ENCODE measurements at places on chromosomes 13 and 19.

DNA sequence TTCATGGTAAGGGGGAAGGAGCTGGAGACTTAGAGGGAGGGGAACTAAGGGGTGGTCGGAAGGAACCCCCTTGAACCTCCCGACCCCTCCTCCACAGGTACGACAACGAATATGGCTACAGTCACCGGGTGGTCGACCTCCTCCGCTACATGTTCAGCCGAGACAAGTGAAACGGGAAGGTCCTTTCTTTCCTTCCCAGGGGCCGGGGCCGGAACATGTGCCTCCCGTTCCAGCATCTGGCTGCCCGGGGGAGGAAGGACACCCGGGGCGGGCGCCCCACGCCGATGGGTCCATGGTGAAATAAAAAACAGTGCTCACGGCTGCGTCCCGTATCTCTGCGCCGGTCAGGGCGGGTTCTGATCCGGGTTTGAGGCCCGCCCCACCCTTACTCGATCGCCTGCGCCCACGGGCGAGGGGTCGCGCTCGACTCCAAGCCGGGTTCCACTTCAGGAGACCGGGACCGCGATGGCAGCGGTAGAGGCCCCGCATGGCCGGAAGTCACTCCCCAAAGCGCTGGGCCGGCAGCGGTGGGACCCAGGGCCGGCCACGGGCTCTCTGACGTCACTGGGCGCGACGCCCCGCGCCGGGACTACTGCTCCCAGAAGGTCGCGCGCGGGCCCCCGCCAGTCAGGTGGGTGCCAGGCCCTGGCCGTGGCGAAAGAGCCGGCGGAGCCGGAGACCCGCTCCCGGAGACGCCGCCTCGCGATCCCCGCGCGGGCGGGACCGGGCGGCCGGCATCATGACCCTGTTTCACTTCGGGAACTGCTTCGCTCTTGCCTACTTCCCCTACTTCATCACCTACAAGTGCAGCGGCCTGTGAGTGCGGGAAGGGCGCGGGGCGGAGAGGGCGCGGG lies at the start of gene TMEM147:
TMEM147 (plus strand) TSS at position 626 of the 854 bp plus-strand sequence; CDS start at position 740, 114 bp downstream.
- peak; percentile 48 for DNase-seq

- peak; percentile 63 for DNase-seq
Measured at GRCh38 chr13:49214917-49215376, 5.2 kb upstream of the MLNR start.

DNA sequence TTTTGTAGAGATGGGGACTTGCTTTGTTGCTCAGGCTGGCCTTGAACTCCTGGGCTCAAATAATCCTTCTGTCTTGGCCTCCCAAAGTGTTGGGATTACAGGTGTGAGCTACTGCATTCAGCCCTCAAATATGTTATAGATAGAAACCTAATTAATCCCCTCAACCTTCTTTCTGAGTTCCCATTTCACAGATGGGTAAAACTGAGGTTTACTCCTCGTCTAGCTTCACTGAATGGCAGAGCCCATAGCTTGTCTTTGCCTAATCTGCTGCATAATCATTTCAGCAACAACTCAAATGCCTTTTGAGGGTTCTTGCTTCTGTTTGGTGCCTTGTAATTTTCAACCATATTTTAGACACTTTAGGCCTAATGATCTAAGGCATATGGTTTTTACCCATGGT lies 36.0 kb upstream of the ADGRE1 start:
- DNase-seq = no peak

- DNase-seq = no peak
Measured at GRCh38 chr19:54470991-54471782, 1.9 kb downstream of the CDC42EP5 start.

DNA sequence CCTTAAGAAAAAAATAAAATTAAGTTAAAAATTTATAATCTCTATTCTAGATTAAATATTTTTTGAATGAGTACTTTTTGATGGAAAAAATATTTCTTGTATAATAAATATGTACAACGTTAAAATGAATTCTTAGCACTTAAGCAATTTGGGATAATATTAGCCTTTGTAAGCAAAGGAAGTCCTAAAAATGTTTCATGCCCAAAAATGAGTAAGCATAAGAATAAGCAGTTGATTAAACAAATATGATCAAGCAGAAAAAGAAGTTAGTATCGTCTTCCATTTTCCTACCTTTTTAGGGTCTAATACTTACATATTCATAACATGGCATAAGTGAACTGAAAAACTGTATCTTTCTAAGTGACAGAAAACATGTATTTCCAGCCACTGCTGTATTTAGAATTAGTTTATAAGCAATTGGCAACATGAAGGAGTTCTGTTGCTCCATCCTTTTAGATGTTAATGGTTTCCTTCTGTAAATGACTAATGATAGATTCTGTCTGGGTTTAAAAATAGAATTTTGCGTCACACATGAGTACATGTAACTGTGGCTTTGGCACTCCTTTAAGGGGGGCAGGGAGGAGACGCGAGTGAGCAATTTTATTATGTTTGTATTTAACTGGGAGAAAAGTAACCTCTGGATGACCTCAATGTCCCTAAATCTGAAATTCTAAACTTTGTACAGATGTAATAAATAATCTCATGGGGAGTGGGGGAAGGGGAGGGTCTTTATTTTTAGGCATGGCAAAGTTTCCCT lies 237.4 kb downstream of the RGCC start:
- DNase-seq = peak; percentile 4

DNA sequence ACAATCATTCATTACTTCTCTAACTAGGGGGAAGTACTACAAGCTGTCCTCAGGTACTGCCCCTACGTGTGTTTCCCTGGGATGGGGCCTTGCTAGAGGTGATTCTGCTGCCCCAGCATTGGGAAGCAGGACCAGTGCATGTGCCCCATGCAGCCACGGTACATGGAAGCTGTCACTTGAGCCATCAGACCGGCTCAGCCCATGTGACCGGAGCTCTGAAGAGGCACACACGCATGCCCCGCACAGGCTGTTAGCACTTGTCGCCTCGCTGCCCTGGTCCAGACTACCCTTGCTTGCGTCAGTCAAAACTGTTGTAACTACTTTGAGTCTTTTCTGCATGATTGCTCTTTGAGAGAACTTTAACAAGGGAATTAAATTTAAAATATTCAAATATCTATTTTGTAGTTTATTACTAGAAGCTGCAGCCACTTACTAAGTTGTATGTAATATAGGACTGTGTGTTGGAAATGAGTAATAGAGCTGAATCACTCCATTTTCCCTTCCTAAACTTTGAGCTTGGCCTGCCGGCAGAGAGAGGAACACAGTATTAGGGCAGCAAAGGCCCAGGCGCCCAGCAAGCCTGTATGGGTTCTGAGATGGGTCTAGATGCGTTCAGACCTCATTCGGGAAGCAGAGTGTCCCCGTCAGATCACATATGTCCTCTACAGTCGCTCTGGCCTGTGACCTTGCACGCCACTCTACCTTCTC lies 42.2 kb downstream of the DHRS12 start:
- no peak for DNase-seq

GRCh38 chr13:88042489-88042888 lies 371.3 kb downstream of the SLITRK5 start:
- DNase-seq = no peak

- no peak for DNase-seq
Measured at GRCh38 chr13:67860315-67860714, 630.2 kb upstream of the PCDH9 start.

GRCh38 chr19:58354478-58355030 lies 1.3 kb upstream of the A1BG start:
- DNase-seq = no peak

GRCh38 chr13:20360041-20360491 lies 127.9 kb upstream of the GJB6 start:
- DNase-seq = no peak

GRCh38 chr13:114130131-114130836 lies 2.1 kb downstream of the RASA3 start:
- DNase-seq = no peak

DNA sequence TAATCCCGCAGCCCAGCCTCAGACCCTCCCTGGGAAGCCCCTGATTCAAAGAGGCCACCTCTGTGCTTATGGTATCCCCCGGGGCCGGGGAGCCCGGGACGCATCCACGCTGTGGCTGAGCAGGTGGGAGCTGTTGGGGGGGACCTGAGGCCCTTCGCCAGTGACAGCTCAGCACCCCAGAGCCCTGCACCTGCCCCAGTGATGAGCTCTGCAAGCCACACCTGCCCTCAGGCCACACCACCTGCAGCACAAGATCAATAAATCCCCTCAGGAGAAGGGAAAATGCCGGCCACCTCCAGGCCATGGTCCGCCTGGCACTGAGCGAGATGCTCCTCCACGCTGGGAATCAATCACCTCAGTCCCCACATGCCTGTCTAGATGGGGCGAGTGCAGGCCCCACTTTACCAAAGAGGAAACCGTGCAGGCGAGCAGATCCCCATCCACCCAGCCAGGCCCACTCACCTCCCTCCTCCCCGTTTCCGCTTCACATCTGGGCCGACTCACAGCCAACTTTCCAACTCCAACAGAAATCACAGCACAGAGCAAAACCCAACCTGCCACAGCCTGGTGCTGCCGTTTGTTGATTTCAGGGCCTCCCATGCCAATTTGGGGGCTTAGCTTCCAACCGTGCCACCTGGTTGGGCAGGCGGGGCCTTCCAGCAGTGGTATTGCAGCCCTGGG lies 12.8 kb downstream of the MOB3A start:
- DNase-seq = no peak

GRCh38 chr13:101773062-101773461 lies 320.6 kb downstream of the ITGBL1 start:
- no peak for DNase-seq

GRCh38 chr19:29171525-29171924 lies 41.4 kb downstream of the UQCRFS1 start:
- DNase-seq = no peak

DNA sequence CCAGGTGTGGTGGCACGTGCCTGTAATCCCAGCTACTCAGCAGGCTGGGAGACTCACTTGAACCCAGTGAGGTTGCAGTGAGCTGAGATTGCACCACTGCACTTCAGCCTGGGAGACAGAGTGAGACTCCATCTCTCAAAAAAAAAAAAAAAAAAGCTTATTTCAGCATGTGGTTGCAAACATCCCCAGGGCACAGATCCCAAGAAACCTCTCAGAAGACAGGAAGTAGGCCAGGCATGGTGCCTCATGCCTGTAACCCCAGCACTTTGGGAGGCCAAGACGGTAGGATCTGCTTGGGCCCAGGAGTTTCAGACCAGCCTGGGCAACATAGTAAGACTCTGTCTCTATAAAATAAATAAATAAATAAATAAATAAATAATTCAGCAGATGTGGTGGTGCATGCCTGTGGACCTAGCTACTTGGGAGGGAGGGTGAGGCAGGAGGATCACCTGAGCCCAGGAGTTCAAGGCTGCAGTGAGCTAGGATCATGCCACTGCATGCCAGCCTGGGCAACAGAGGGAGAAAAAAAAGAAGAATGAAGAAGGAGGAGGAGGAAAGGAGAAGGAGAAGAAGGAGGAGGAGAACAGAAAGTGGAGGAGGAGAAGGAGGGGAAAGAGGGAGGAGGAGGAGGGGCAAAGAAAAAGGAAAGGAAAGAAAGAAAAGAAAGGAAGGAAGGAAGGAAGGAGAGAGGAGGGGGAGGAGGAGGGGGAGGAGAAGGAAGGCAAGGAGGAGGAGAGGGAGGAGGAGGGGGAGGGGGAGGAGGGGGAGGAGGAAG lies 4.3 kb upstream of the LRRC8E start:
- no peak for DNase-seq

DNA sequence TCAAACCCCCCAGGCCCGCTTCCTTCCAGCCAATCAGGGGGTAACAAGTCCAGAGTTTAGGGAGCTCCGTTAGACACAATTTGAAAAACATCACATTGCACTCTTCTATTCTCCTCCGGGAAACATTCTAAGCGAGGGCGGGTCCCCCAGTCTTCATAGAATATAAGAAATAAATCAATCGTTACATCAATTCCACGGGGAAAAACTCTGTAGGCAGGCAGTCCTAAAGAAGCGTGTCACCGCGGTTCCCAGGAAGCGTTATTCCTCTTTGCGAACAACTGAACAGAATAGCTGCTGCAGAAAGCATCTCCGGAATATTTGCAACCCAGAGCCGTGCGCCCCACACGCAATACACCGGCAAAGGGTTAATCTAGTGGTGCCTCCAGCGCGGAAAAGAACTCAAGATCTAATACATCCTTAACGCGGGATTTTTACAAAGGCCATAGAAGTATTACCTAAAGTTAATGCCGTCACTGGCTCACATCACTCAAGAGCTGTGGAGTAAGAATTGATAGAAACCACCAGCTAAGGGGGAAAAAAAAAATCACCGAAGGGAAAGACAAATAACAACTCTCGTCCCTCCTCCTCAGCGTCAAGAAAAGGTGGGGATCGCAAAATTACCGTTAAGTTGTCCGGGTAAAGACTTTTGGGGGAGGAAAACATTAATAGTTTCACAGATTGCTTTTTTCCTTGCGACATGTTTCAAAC lies 65.1 kb downstream of the KCNRG start:
- DNase-seq = peak; percentile 70

- DNase-seq = peak; percentile 66
Measured at GRCh38 chr19:35352448-35353304, 5.0 kb downstream of the FFAR1 start.

DNA sequence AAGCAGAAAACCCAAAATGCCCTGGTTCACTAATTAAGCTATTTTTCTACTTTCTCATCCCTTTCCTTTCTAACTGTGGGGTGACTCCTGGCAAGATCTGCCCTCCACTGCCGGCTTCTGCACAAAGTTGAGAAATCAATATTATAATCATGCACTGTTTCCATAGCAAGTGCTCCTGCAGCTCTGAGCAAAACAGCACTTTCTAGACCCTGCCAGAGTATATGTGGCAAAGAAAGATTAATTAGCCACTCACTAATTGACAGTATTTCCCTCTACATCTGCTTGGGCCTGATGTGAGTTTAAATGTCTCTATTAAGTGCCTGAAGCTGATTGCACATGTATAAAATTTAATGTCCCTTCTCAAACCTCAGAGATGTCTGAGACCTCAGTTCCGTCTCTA lies 39.5 kb upstream of the FAM216B start:
- DNase-seq = no peak

DNA sequence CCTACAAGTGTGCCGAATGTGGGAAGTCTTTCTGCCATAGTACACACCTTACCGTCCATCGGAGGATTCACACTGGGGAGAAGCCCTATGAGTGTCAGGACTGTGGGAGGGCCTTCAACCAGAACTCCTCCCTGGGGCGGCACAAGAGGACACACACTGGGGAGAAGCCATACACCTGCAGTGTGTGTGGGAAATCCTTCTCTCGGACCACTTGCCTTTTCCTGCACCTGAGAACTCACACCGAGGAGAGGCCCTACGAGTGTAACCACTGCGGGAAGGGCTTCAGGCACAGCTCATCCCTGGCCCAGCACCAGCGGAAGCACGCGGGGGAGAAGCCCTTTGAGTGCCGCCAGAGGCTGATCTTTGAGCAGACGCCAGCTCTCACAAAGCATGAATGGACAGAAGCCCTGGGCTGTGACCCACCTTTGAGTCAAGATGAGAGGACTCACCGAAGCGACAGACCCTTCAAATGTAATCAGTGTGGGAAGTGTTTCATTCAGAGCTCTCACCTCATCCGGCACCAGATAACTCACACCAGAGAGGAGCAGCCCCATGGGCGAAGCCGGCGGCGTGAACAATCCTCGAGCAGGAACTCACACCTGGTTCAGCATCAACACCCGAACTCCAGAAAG lies 10.3 kb upstream of the ERVK3-1 start:
- DNase-seq = no peak

- no peak for DNase-seq
Measured at GRCh38 chr19:45587873-45588272, 3.3 kb upstream of the OPA3 start.

- no peak for DNase-seq
Measured at GRCh38 chr13:31625115-31625514, 114.2 kb upstream of the RXFP2 start.
